Upper lobe of right lung (tissue), 1 donor: ENCODE measurements at places on chromosomes 1 and 21. TPM values are rescaled to one million over a fixed set of nuclear protein-coding genes. Genes with fewer than 3 reads are reported as not detected.

- H3K27me3 ChIP-seq, result no peaks in the 10 kb centered on the region
- no peak overlapping the region for H3K4me3 ChIP-seq
These were observed 30.0 kb upstream of the SGIP1 start for GRCh38 chr1:66503841-66504470.

GRCh38 chr1:163166886-163167555 lies 35.7 kb downstream of the RGS5 start:
- H3K4me3 ChIP-seq, result no peak overlapping the region
- H3K4me1 ChIP-seq, result peaks cover 30% of the 10 kb centered on the region
- no peak for DNase-seq
- H3K27me3 ChIP-seq, result no peaks in the 10 kb centered on the region
- no peaks in the 10 kb centered on the region for H3K36me3 ChIP-seq

The S100A2 gene
- 5.6 TPM for total RNA-seq

GRCh38 chr1:111275079-111275478 lies 15.6 kb upstream of the CHIA start:
- H3K36me3 ChIP-seq, result no peaks in the 10 kb centered on the region
- no peak for DNase-seq
- no peak overlapping the region for H3K27ac ChIP-seq
- H3K4me3 ChIP-seq, result no peak overlapping the region

DNA sequence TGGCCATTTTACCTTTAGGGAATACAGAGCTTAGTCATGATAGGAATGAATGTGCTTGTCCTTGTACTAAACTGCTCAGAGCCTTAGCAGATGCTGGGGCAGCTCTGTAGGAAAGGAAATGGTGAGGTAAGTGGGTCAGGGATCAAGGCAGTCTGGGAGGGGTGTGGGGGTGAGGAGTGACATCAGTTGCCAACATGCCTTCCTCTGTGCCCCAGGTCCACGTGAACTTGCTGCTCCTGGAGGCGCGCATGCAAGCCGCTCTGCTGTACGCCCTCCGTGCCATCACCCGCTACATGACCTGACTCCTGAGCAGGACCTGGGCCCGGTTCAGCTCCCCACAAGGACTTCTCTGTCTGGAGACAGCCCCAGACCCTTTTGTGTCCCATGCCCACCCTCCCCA lies 21.2 kb downstream of the SESN2 start:
- peak overlapping the region; percentile 13 for H3K27ac ChIP-seq
- H3K27me3 ChIP-seq, result no peaks in the 10 kb centered on the region
- H3K4me1 ChIP-seq, result peaks cover 14% of the 10 kb centered on the region
- peaks cover 68% of the 10 kb centered on the region for H3K36me3 ChIP-seq
- H3K4me3 ChIP-seq, result no peak overlapping the region

The WNT2B gene
- total RNA-seq, result 8.5 TPM

DNA sequence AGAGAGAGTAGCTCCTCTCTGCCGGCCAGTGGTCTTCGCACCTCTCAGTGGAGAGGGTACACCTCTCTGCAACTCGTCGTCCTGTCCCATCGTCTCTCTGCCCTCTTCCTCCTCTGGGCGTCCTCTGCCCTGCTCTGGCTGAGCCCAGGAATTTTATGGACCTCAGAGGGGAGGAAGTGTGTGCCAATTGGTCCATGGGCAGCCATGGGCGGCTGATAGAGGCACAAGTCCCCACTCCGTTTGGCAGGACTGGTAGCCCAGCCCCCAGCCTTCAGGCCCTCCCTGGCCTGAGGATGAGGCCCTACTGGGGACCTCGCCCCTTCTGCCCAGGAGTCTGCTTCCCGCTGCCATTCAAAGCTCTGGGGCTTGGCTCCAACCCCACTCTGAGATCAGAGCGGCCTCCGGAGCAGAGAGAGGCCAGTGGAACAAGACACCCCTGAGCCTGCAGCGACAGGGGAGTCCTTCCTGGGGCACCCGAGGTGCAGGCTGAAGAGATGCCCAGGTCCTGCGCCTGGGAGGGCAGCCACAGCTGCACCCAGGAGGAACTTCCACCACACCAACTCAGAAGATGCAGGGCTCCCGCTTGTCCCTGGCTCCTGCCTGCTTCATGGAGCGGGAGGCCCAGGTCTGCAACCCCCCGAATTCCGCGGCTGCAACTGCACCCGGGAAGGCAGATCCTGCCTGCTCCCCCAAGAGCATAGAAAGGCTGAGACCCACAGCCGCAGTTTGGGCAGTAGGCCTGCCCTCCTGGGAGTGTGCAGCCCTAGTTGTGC lies 659.9 kb downstream of the KCNT2 start:
- H3K4me1 ChIP-seq, result no peaks in the 10 kb centered on the region
- no peaks in the 10 kb centered on the region for H3K36me3 ChIP-seq
- H3K27me3 ChIP-seq, result no peaks in the 10 kb centered on the region
- DNase-seq, result no peak

The KCNN3 gene
- total RNA-seq, result 7.6 TPM

- no peaks in the 10 kb centered on the region for H3K27me3 ChIP-seq
- no peak overlapping the region for H3K4me3 ChIP-seq
- H3K36me3 ChIP-seq, result no peaks in the 10 kb centered on the region
- H3K27ac ChIP-seq, result no peak overlapping the region
These were observed 367.7 kb downstream of the PRDM2 start for GRCh38 chr1:14067711-14068110.

GRCh38 chr1:226002667-226003501 lies 3.7 kb upstream of the SDE2 start:
- peaks cover 41% of the 10 kb centered on the region for H3K4me1 ChIP-seq
- peak overlapping the region; percentile 6 for H3K4me3 ChIP-seq
- no peaks in the 10 kb centered on the region for H3K27me3 ChIP-seq
- DNase-seq, result peak; percentile 82
- no peaks in the 10 kb centered on the region for H3K36me3 ChIP-seq

The PRKAA2 gene
- total RNA-seq, result 3.8 TPM

- no peaks in the 10 kb centered on the region for H3K4me1 ChIP-seq
- H3K36me3 ChIP-seq, result peaks cover 44% of the 10 kb centered on the region
- no peak for DNase-seq
- no peak overlapping the region for H3K4me3 ChIP-seq
- no peaks in the 10 kb centered on the region for H3K27me3 ChIP-seq
- H3K27ac ChIP-seq, result no peak overlapping the region
These were observed 37.8 kb downstream of the NID1 start for GRCh38 chr1:236027104-236027503.

DNA sequence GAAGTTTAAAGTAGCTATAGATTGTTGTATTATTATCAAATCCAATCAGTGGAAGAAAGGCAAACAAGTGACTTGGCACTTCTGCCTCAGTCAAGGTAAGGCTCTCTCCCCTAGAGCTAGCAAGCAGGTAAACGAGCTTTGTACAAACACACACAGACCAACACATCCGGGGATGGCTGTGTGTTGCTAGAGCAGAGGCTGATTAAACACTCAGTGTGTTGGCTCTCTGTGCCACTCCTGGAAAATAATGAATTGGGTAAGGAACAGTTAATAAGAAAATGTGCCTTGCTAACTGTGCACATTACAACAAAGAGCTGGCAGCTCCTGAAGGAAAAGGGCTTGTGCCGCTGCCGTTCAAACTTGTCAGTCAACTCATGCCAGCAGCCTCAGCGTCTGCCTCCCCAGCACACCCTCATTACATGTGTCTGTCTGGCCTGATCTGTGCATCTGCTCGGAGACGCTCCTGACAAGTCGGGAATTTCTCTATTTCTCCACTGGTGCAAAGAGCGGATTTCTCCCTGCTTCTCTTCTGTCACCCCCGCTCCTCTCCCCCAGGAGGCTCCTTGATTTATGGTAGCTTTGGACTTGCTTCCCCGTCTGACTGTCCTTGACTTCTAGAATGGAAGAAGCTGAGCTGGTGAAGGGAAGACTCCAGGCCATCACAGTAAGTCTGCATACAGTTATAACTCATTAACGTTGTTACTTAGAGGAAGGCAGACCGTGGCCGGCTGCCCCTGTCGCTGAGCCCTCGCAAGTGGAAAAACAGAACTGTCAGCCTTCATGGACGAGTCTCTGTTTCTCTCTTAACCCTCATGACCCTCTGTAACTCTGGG lies at the start of gene PALMD:
PALMD (plus strand) TSS at position 415 of the 833 bp plus-strand sequence; CDS start at position 620, 205 bp downstream.
- H3K4me1 ChIP-seq, result peaks cover 13% of the 10 kb centered on the region
- no peaks in the 10 kb centered on the region for H3K27me3 ChIP-seq
- H3K36me3 ChIP-seq, result no peaks in the 10 kb centered on the region
- peak; percentile 67 for DNase-seq
- peak within 1 kb of the TSS; percentile 49 for H3K4me3 ChIP-seq

- H3K27me3 ChIP-seq, result no peaks in the 10 kb centered on the region
- H3K4me3 ChIP-seq, result no peak overlapping the region
- no peaks in the 10 kb centered on the region for H3K4me1 ChIP-seq
- no peak for DNase-seq
- H3K36me3 ChIP-seq, result no peaks in the 10 kb centered on the region
These were observed 151.9 kb downstream of the MAGI3 start for GRCh38 chr1:113542221-113542701.

- DNase-seq, result no peak
- H3K4me3 ChIP-seq, result no peak overlapping the region
- H3K4me1 ChIP-seq, result no peaks in the 10 kb centered on the region
These were observed 146.3 kb upstream of the DUSP10 start for GRCh38 chr1:221888218-221888617.

The DNAJC8 gene
- total RNA-seq, result 65.4 TPM

DNA sequence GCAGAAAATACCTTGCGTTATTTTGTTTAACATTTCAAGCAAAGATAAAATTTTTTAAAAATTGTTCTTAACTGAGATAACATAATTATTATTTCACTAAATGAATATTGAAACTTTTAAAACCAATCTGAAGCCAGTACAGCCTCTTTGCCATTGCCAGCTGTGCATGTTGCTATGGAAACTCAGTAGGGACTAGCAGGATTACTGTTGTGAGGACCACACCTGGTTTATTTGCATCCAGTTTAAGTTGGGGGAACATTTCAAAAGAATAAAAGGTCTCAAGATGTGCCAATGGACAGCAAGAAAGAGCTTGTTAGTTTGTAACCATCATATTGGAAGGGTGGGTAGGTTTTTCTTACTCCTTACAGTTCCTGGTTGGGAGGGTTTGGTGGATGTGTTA lies 80.7 kb downstream of the POU2F1 start:
- peaks cover 22% of the 10 kb centered on the region for H3K4me1 ChIP-seq
- H3K36me3 ChIP-seq, result no peaks in the 10 kb centered on the region
- no peak overlapping the region for H3K27ac ChIP-seq
- H3K27me3 ChIP-seq, result no peaks in the 10 kb centered on the region
- H3K4me3 ChIP-seq, result no peak overlapping the region

The PDE4DIP gene
- 163 TPM for total RNA-seq

DNA sequence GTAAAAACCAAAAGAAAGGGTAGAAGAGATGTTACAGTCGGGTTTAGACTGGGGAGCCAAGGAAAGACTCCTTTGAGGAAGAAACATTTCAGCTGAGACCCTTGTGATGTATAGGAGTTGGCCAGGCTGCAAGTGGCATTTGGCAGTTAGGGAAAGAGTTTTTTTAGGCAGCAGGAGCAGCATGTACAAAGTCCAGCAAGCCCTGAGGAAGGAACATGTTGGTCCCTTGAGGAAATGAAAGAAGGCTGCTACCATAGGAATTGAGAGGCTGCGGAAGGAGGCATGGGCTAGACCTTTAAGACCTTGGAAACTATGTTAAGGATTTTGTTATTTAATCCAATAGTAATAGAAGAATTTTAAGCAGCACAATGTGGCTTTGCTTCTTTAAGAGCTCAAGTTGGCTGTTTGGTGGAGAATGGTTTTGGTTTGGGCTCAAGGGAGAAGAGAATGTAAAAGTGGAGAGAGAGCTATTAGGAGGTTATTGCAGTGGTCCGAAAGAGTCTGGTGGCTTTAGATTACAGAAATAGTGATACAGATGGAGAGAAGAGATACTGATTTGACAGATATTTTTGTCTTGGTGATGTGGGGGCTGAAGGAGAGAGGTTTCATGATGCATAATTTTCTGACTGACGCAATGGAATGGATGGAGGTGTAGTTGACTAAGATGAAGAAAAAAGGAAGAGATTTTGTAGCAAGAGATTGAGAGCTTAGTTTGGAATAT lies 26.6 kb downstream of the SMAP2 start:
- H3K4me1 ChIP-seq, result peaks cover 28% of the 10 kb centered on the region
- no peaks in the 10 kb centered on the region for H3K27me3 ChIP-seq
- peak overlapping the region; percentile 1 for H3K27ac ChIP-seq

GRCh38 chr21:35585878-35586277 lies 474.4 kb downstream of the SETD4 start:
- no peak for DNase-seq
- no peak overlapping the region for H3K4me3 ChIP-seq
- peaks cover 4% of the 10 kb centered on the region for H3K4me1 ChIP-seq
- H3K36me3 ChIP-seq, result no peaks in the 10 kb centered on the region
- no peaks in the 10 kb centered on the region for H3K27me3 ChIP-seq

GRCh38 chr21:31213787-31214186 lies 130.3 kb downstream of the TIAM1 start:
- no peaks in the 10 kb centered on the region for H3K27me3 ChIP-seq
- H3K36me3 ChIP-seq, result no peaks in the 10 kb centered on the region
- DNase-seq, result no peak
- no peaks in the 10 kb centered on the region for H3K4me1 ChIP-seq
- no peak overlapping the region for H3K4me3 ChIP-seq

DNA sequence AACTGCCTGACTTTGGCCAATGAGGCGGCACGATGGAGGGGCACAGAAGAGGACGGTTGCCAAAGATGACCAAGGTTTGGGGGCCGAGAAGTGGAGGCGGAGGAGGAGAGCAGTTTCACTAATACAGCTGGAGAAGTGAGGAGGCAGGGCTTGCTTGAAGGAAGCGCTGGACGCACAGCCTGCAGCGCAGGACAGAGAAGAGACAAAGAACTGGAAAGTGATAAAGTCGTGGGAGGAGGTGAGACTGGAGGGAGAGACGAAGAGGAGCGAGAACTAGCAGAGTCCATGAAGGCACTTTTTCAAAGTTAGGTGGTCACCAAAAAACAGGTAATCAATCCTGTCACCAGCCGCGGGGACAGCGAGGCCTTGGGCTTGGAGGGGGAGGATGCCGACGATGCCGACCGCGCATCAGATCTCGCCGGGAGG lies 771 bp downstream of the PACC1 start:
- no peak for DNase-seq
- H3K4me3 ChIP-seq, result peak overlapping the region; percentile 85
- no peaks in the 10 kb centered on the region for H3K27me3 ChIP-seq
- peaks cover 13% of the 10 kb centered on the region for H3K36me3 ChIP-seq
- H3K27ac ChIP-seq, result peak overlapping the region; percentile 60

The ATP1A4 gene
- 0.96 TPM for total RNA-seq

- H3K4me3 ChIP-seq, result no peak overlapping the region
- no peaks in the 10 kb centered on the region for H3K36me3 ChIP-seq
- H3K27me3 ChIP-seq, result peaks cover 6% of the 10 kb centered on the region
- H3K4me1 ChIP-seq, result no peaks in the 10 kb centered on the region
- no peak overlapping the region for H3K27ac ChIP-seq
- no peak for DNase-seq
These were observed 30.9 kb downstream of the LMX1A start for GRCh38 chr1:165325460-165326203.

DNA sequence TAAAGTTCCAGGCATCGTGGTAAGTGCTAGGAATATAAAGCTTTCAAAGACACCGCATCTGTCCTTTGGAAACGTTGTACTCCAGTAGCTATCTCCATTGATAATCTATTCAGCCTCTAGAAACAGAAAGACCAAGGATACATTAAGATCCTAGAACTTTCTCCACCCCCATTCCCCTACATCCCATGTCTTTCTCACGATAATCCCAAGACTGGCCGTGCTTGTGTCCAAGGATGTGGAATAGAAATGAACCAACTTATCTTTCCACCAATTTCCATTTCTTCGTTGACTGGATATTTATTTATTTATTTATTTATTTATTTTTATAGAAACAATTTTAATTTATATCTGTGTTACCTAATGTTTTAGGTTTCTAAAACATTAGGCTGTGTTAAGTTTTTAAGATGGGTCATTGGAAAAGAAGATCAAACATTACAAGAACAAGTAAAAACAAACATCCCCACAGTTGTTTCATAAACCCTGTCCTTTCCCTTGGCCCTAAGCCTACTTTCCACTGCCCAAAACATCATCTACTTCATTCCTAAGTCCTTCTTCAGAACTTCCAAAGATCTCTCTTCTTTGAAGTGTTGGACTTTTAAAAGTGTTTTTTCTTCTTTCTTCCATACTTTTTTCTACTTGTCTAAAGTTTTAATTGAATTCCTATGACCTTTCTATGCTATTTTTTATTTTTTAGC lies 39.7 kb downstream of the LRRC8C start:
- no peaks in the 10 kb centered on the region for H3K27me3 ChIP-seq
- no peak overlapping the region for H3K27ac ChIP-seq
- no peaks in the 10 kb centered on the region for H3K36me3 ChIP-seq
- H3K4me3 ChIP-seq, result no peak overlapping the region
